Esophagus squamous epithelium (tissue), 5 donors: ENCODE measurements at places on chromosomes 11 and 22.

- DNase-seq: no peak
These were observed 47.5 kb upstream of the PICALM start for GRCh38 chr11:86116386-86116726.

- no peak for DNase-seq
These were observed 4.4 kb upstream of the MMP1 start for GRCh38 chr11:102802341-102802740.

GRCh38 chr22:31933816-31934482 lies 10.4 kb upstream of the YWHAH start:
- DNase-seq: no peak

GRCh38 chr11:15775015-15775541 lies 581.3 kb downstream of the SOX6 start:
- no peak for DNase-seq

DNA sequence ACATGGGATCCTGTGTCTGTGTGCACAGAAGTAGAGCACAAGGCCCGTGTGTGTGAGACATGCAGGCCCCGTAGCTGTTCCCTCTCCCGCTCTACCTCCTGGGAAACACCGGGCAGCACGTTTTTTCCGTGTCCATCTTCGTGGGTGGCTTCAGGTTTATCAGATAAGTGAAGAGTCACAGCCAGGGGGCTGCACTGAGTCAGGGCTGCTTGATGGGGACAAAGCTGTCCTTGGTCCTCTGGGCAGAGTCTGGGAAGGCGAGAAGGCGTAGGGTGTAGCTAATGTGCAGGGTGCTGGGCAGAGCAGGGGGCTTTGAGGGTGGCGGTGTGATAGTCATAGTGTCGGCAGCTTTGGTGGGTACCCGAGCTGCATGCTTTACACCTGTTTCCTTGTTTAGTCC lies 23.7 kb downstream of the INCENP start:
- no peak for DNase-seq

- no peak for DNase-seq
These were observed 8.7 kb downstream of the SLC22A6 start for GRCh38 chr11:62976109-62976508.

- DNase-seq: no peak
These were observed 6.5 kb downstream of the ZFTA start for GRCh38 chr11:63761931-63762653.

DNA sequence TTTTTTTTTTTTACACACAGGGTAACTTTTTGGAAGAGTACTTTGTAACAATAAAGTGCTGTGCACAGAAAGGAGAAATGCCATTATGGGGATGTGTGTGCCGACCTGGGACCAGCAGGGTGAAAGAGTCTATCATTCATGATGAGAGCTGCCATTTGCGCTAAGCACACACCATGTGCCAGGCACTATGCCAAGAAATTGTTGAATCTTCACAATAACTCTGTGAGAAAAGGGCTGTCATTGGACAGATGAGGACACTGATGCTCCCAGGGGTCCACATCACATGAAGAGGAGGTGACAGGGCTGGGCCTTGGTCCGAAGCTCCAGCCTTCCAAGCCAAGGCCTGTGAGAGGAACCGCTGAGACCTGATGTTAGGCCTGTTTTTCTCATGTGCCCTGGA lies 5.6 kb downstream of the DUSP18 start:
- DNase-seq: no peak

GRCh38 chr22:49104434-49104833 lies 723.2 kb downstream of the BRD1 start:
- no peak for DNase-seq

DNA sequence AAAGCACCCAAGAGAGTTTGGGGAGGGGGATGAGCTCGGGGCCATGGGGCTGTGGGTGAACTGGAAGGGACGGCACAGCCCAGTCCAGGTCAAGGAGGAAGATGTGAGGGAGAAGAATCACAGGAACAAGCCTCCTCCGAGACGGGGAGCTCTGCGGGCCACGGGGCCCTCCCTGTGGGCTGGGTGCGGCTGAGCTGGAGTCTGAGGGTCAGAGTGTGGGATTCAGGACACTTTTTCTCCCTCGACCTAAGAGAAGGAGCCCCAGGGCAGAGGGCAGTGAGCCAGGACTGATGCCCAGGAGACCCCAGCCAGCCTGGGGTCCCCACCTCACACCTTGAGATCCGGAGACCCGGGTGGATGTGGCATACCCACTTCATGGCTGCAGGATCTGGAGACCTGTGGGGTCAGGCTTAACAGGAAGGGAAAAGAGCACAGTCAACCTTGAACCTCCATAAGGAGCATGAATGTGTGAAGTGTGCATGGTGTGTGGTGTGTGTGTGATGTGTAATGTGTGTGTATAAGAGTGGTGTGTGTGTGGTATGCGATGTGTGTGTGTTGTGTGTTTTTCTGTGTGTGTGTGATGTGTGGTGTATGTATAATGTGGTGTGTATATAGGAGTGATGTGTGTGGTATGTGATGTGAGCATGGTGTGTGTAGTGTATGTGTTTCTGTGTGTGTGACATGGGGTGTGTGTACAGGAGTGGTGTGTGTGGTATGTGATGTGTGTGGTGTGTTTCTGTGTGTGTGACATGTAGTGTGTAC lies 504.6 kb downstream of the BRD1 start:
- DNase-seq: no peak

DNA sequence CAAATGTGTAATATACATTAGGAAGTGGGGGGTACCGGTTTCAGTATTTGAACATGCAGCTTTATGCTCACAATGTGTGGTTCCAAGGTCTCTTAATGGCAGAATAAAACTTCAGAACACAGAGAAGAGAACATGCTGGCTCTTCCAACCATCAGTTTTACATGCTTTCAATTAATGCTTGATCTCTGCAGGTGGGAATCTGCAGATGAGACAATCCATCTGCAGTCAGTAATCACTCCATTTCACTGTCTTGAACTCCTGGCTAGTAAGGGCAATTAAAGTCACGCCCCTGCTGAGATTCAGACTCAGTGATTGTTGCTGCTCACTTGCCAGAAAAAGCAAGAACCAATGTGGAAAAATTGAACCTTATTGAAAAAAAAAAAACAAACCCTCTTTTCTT lies 945.7 kb downstream of the DLG2 start:
- DNase-seq: no peak

- no peak for DNase-seq
These were observed 545.7 kb upstream of the B3GAT1 start for GRCh38 chr11:134957540-134958335.

- no peak for DNase-seq
These were observed 78.8 kb downstream of the TSPAN18 start for GRCh38 chr11:44805596-44805995.

DNA sequence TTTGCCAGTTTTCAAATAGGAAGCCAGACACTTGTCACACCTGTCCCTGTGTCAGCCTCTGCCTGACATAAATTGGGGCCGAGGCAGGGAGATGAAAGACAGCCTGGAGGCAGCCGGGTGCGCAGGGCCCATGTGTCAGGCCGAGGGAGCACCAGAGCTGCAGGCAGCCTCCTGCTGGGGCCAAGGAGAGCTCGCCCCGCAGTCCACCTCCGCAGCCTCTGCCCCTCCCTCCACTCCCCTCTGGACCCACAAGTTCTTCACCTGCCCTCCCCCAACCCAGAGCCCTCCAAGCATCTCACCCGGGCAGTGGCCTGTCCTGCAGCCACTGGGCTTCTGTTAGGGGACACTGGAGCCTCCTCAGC lies 8.8 kb downstream of the RTN4R start:
- DNase-seq: no peak

- DNase-seq: no peak
These were observed 9.9 kb downstream of the NARS2 start for GRCh38 chr11:78564490-78565467.

DNA sequence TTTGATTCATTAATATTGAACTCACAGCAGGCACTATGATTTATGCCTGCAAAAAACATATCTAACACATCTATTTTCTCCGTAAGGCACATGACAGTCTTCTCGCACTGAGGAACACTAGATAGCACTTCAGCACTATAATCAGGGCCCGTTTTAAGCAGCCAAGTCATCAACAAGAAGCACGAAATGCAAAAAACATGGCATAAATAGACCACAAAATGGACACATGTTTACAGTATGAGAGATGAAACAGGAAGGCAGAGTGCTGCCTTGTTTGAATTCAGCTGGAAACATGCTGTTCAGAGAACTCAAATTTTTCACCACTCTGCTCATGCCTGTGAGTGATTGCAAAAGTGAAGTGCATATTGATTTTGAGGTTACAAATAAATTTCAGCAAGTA lies 205.8 kb upstream of the PDGFD start:
- DNase-seq: no peak

DNA sequence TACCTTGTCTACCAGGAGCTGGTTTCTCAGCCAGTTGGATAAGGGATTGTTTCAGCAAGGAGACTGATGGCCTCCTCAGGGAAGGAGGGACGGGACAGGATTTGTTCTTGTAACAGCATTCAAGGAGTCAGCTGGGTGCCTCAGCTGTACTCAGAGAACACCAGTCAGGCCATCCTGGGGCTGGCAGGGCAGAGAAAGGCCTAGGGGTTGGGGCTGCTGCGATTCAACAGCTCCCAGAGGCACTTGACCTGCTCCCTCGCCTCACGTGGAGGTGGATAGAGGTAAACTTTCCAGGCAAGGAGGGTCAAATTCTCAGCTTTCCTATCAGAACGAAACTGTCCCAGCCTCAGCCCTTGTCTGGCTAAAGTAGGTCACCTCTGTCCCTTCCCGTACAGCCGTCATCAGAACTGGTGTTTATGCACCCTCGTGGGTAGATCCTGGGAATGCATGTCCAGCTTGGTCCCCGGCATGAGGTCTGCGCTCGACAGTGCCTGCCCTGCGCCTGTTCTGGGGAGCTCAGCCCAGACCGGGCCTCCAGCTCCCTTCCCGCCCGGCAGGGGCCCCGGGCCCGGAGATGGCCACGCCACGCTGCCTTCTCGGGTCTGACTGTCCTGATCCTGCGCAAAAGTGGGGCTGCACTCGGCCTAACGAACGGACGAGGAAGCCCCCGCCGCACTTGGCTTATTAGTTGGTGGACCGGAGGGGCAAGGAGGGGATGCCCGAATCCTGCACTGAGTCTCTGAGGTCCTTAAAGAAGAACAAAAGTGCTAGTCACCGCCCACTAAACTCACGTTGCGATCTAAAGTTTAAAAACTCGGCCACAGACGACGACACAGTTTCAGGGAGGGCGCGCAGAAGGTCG lies 762 bp upstream of the CCDC134 start:
- DNase-seq: no peak

GRCh38 chr11:126725043-126725442 lies 275.5 kb downstream of the KIRREL3 start:
- no peak for DNase-seq

DNA sequence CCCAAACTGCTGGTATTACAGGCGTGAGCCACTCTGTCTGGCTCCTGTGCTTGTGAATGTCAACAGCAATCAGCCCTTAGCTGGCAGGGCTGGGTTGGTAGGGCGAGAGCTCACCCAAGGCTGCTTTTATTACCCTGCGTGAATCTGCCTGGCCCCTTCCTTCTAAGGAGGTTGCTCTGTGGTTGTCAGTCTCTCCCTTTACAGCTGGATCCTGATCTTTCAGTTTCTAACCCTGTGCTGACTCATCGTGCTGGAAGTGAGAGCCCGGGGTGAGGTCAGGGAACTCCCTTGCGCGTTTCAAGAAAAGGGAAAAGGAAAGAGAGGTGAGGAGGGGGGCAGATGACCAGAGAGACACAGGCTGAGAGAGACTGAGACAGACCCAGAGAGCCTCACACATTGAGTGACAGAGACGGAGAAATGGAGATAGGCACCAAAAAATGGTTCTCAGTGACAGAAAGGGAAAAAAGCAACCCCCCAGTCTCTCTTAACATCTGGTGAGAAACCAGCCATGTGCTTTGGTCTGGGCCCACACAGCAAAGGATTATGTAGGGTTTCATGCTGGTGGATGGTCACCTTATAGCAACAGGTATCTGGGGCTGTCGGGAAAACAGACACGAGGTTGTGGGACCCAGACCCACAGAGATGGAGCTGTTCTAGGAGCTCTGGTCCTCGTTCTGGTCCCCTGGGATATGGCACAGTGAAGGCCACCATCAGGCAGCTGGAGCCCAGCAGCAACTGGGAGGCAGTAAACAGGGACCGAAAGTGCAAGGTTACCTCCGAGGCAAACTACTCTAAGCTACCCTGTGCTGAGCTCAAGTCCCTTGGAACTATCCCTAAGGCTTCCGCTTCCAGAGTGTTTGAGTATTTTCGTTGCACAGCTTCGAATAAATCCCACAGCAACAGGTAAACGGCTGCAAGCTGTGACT lies 2.5 kb downstream of the TCN2 start:
- DNase-seq: no peak

DNA sequence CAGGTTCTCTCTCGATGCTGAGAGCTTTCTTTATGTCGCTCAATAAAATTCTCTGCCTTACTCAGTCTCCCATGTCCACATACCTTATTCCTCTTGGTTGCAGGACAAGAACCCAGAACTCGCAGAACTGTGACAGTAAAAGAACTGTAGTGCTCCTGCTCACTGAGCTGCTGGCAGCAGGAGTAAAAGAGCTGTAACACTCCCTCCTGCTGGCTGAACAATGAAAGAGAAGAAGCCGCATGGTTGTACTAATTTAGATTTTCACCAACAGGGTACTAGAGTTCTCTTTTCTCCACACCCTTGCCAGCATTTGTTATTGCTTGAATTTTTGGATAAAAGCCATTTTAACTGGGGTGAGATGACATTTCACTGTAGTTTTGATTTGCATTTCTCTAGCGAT lies 433.2 kb downstream of the GUCY1A2 start:
- DNase-seq: no peak

DNA sequence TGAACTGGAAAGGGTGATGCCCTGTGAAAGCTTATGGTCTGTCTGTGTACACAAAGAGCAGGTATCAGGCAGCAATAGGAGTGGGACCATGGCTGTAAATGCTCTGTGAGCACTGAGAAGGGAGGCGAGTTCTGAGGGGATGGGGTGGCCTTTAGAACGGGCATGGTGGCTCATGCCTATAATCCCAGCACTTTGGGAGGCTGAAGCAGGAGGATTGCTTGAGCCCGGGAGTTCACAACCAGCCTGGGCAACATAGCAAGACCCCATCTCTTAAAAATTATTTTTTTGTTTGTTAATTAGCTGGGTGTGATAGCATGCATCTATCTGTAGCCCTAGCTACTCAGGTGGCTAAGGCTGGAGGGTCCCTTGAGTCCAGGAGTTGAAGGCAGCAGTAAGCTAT lies 3.5 kb downstream of the SPINDOC start:
- no peak for DNase-seq

DNA sequence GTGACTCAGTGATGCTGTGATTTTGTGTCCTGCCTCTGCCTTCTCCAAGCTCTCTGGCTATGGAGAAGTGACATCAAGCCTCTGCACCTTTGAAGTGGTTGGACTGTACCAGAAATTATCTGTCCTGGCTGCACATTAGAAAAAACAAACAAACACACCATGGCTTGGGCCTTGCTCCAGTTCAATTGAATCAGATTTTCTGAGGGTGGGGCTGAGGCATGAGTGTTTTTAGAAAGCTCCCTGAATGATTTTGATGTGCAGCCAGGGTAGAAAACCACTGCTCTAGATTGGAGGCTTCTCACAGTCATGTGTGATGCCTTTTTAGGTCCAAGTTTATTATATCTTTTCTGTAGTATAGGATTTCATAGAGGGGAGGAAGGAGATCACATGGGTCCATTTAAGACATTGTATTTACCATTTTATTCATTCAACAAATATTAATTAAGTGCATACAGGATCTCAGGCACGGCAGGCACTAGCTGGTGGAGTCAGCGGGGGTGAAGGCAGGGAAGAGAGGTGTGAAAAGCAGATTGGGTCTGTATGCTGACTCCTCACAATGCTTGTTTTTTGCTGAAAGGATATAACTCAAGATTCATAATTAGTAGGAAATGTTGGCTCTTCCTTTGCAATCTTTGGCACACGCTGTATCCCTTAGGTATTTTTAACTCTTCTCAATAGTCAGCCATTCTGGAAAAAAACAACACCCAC lies 7.1 kb upstream of the VSTM5 start:
- no peak for DNase-seq

- DNase-seq: no peak
These were observed 78.6 kb downstream of the MAML2 start for GRCh38 chr11:96264364-96264763.

- DNase-seq: no peak
These were observed 17.5 kb downstream of the OR52E5 start for GRCh38 chr11:5910540-5910939.
